ENCODE measurements at places on chromosomes 2 and 18.

- DNase-seq: peak; percentile 86
These were observed at the start of gene ILKAP for GRCh38 chr2:238203094-238203972. ILKAP (minus strand) TSS chr2:238203695; CDS start chr2:238203553, 142 bp downstream.

DNA sequence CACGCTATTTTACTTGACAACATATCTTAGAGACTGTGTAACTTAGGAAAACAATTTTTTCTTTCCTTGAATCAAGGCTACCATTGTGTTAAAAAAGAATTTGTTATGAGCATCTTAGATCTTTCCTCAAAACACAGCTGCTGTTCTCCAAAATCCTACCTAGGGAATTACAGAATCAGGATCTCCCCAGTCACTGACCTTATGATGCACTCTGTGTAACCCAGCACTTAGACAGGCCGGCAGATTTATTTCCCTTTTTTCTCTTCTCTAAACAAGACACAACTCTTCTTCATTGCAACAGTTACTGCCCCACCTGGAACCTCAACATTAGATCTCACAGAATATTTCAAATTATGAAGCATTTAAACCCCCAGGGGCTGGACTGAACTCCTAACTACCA, 13.5 kb upstream of the C2orf15 start:
- DNase-seq: no peak

GRCh38 chr18:47756364-47757016, 174.0 kb downstream of the SMAD2 start:
- DNase-seq: peak; percentile 46

DNA sequence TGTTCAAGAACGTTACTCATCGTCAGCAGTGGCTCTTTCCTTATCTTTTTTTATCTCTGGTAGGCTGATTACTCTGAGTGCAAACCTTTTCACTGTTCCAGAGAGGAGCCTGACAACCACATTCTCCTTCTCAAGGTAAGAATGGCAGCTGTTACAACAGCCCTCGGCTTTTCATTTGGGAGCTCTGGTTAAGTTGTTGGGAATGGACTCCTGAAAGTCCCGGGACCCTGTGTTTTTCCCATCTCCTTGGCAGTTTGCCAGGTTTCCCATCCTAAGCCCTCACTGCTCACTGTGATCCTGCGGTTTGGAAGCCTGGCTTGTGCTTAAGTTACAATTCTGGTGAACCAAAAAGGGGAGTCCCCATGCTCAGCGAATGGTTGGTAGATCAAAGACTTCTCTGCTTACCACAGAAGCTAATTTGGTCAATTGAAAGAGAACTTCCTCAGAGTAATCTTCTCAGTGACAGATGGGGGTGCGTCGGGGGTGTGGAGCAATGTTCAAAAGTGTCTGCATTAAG, 122.3 kb downstream of the LYPD6B start:
- no peak for DNase-seq

DNA sequence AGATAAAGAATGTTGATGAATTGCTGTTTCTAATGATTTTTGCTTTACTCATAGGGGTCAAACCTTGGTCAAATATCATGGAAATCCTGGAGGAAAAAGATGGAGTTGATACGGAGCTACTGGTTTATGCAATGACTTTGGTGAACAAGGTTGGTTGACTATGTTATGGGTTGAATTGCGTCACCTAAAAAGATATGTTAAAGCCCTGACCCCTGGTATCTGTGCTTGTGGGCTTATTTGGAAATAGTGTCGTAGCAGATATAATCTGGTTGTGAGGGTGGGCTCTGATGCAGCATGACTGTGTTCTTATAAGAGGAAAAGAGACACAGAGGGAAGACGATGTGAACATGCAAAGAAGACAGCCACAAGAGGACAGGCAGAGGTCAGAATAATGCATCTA, 226.2 kb downstream of the TPGS2 start:
- DNase-seq: no peak

DNA sequence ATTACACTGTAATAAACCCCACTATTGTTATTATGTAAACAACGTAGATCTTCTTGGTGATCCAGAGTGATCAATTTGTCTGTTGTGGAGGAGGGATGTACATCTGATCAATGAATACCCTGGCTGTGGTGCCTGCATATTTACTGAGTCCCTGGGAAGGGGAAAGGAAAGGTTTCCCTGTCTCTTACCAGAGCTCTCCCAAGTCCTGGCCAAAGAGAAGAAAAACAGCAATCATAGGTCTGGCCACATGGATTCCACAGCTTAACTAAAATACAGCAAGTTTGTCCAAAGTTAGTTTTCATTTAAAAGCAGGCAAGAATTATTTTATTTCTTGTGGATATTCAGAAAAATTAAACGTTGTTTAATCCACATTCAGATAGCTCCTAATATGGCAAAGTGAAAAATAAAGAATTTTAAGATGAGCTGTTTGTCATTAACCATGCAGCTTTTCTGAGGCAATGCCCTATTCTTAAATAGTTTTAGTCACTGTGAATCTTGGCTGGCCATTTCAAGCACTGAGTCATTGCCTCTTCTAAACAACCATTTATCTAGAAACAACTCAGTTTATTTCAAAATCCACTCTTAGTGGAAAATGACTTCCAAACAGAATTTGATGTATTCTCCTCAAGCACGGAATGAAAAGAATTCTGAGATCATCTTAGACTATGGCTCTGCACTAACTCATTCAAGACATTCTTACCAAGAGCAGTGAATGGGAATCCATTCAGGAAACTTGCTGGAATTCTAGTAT, 1004.4 kb upstream of the CDH2 start:
- no peak for DNase-seq

- DNase-seq: no peak
These were observed 256.0 kb downstream of the KIAA1328 start for GRCh38 chr18:37084912-37085311.

GRCh38 chr2:160836755-160837154, 323.5 kb upstream of the TANK start:
- no peak for DNase-seq

GRCh38 chr2:55135491-55135890, 85.2 kb upstream of the RTN4 start:
- DNase-seq: no peak

GRCh38 chr18:66792466-66792865, 188.6 kb upstream of the CDH19 start:
- no peak for DNase-seq

GRCh38 chr2:109382226-109382895, 231.4 kb downstream of the SEPTIN10 start:
- DNase-seq: no peak

GRCh38 chr2:41698678-41699422, 349.0 kb upstream of the PKDCC start:
- DNase-seq: no peak

DNA sequence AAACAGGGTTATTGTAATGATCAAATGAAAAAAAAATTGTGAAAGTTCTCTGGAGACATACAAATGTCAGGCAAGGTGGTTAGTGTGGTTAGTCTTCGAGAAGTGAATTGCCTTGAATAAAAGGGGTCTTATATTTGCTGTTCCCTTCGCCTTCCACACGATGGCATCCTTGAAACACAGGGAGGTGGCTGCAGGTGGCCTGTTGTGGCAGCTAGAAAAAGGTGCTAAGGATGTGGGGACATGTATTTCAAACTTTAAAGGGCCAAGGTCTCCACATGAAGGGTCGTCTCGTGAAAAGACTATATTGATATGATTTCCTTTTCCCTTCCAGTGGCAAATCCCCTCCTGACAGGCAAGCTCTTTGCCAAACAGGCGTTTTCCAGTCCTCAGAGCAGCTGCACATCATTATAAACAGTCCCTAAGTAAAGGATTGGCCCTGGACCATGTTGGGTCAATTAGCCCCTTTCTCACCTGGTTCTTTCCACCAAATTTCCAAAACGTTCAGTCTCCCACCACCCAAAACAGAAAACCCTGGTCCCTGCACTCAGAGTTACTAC, 68.5 kb downstream of the COPS8 start:
- DNase-seq: peak; percentile 39

GRCh38 chr2:105784589-105784988, 39.9 kb downstream of the NCK2 start:
- no peak for DNase-seq

GRCh38 chr2:135245071-135245470, 193.0 kb downstream of the RAB3GAP1 start:
- no peak for DNase-seq

- DNase-seq: no peak
These were observed 55.2 kb downstream of the CCDC88A start for GRCh38 chr2:55364189-55365055.

DNA sequence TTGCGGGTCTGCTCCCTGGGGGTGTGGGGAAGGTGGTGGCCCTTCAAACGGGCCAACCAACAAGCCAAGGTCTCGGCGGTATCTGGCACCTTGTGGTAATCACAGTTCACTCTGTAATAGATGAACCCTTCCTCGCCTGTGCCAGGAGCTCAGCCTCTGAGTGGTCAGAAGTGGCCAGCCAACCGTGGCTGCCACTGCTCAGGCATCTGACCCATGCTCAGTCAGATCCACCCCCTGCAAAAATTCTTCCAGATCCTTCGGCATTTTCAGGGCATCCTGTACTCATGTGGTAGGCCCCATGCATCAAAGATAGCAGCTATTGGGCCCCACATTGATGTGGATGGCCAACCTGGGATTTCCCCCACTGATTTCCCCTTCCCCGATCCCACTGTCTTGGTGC, 39.6 kb upstream of the SERPINE2 start:
- no peak for DNase-seq

DNA sequence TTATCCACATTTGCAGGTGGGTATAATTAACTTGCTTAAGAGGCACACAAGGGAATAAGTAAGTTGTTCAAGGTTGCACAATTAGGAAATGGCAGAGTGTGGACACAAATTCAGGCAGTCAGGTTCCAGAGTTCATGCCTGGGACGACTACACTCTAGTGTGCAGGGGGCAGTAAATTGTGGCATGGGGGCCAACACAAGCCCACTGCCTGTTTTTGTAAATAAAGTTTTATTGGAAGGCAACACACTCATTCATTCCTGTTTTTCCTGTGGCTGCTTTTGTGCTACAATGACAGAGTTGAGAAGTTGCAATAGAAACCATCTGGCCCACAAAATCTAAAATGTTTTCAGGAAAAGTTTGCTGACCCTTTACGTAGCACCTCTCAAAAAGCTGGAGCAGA, 41.4 kb downstream of the XDH start:
- no peak for DNase-seq

DNA sequence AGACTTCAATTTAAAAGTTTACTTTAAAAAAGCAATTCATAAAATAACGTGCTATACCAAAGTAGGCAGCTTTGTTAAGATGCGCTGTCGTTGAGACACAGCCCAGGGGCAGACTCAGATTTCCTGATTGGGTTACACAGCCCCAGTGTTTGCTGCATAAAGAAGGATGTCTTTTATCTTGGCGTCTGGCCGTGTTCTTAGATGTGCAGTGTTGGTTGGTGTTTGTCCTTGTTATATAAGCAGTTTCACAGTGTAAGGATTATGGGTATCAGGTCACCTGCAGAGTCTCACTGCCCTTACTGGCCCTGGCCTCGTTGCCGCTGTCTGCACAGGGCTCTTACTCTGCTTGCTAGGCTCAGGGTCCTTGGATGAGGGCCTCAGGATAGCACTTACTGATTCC, 108.5 kb downstream of the WDSUB1 start:
- DNase-seq: no peak

GRCh38 chr2:128320192-128320905, 1.7 kb upstream of the HS6ST1 start:
- DNase-seq: no peak

DNA sequence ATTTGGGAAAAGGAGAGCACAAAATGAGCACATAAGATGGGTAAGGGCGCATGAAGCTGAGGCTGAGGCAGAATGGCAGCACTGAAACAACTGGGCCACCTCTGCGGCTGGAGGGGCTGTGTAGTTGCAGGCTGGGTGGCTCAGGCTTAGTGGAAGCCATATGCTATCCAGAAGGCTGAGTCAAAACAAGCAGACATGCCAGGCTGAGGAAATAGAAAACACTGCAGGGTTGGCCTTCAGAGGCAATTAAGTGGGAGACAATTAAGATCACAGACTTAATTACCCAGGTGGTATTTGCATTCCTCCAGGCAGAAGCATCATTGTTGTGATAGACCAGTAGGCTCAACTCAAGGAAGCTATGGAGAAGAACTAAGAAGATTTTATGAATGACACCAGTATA, 11.4 kb upstream of the XPO1 start:
- DNase-seq: no peak

GRCh38 chr2:171409436-171409971, 24.3 kb downstream of the METTL8 start:
- no peak for DNase-seq

DNA sequence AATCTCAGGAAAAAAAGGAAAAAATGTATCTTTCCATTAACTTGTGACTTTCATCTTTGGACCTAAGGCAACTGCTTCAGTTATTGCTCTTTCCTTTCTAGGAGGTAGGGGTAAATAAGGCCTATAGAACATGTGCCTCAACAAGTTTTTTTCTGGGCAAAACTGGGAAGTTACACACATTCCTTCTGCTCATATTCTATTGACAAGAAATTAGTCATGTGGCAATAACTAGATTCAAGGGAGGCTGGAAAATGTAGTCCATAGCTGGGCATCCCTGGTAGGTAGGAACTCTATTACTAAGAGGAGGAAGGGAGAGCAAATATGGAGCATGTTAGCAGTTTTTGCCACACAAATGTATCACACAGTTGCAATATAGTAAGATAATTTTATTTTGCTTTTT, 37.7 kb upstream of the NEMP2 start:
- no peak for DNase-seq

DNA sequence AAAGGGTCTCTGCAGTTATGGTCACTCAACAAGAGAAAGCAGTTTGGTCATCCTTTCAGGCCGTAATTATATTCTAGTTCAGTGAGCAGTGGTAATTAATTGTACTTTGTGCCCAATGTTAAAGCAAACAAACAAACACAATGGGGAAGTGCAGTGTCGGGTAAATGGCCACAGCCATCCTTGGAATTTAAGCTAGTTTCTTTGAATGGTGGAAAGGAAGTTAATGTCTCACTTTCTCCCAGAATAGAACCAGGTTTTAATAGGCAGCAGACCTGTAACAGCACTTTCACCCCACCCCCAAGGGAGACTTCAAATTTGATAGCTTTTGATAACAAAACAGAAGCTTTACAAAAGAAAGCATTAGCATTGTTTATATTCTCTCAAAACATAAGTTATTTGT, 20.0 kb upstream of the ITGAV start:
- DNase-seq: no peak

DNA sequence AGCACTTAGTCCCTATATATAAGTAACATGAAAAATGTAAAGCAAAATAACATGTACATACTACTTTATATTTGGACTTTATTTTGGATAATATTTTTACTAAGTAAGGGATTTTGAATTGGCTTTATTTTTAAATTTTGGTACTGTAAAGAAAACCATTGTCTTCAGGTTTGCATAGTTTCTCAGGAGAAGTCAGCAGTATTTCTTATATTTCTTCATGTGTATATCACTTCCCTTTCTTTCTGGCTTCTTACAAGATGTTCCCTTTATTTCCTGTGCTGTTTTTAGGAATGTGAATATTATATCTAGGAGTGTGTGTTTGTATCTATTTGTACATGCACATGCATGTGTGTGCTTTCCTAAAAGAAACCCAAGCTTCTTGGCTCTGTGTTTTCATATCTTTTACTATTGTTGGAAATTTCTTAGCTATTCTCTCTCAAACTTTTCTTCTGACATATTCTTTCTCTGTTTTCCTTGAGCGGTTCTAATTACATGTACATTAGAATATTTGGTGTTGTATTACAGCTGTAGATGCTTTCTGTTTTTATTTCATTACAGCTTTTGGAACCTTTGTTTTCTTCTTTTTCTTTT, 1549.7 kb upstream of the ACVR2A start:
- DNase-seq: no peak

Data from activated gamma-delta T cell treated with Interleukin-2 at 50 U/mL for 16 hours (primary cell).